Activated gamma-delta T cell (primary cell): ENCODE measurements at places on chromosomes 2 and 18.

DNA sequence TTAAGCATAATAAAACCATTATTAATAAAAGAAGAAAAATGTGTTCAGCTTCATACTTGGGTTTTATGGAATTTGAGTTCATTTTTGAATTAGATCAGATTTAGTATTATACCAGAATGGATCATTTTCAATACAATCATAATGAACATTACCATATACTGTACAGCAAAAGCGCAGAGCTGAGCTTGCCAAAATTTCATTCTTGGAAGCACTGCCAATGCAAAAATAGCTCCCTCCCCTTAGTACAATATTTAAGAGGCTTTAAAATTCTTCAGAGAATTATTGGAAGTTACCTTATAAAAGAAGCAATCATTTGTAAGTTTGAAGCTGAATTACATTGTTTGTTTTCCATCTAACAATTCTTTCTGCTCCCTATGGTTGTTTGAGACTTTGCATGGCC, 938.1 kb upstream of the SLC39A10 start:
- no peak for DNase-seq

DNA sequence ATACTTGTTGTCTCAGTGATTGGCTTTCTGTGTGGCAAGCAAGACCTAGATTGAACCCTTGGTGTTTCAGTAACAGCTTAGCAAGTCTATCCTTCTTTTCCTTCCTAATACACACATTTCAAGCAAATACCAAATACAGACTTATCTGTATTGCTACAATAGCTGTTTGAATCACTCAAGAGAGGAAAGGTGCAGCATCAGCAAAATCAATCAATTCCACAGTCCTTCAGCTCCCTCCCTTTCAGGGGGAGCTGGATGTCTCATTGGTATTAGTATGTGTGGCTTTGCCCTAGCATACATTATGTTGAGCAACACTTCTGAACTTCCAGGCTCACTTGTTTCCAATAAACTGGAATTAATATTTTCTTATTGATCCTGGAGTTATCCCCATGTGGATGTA, 323.1 kb downstream of the TMX3 start:
- no peak for DNase-seq

GRCh38 chr2:103353774-103354173, 591.9 kb downstream of the TMEM182 start:
- no peak for DNase-seq

DNA sequence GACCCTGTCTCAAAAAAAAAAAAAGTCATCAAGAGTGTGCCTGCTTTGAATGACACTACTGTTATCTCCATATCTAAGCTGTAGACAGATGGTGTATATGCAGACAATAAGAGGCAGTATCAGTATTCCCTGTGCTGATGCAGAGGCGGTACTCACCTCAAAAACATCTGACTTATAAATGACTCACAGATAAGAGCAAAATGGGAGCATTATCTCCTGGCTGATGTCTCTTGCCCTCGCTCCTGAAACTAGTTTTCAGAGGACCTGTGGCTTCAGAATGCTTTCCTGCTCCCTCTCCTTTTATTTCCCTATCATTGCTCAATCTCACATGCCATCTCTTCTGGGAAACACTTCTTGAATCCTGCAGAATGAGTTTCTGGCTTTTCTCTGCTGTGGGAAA, 289.6 kb downstream of the PTPRM start:
- no peak for DNase-seq

DNA sequence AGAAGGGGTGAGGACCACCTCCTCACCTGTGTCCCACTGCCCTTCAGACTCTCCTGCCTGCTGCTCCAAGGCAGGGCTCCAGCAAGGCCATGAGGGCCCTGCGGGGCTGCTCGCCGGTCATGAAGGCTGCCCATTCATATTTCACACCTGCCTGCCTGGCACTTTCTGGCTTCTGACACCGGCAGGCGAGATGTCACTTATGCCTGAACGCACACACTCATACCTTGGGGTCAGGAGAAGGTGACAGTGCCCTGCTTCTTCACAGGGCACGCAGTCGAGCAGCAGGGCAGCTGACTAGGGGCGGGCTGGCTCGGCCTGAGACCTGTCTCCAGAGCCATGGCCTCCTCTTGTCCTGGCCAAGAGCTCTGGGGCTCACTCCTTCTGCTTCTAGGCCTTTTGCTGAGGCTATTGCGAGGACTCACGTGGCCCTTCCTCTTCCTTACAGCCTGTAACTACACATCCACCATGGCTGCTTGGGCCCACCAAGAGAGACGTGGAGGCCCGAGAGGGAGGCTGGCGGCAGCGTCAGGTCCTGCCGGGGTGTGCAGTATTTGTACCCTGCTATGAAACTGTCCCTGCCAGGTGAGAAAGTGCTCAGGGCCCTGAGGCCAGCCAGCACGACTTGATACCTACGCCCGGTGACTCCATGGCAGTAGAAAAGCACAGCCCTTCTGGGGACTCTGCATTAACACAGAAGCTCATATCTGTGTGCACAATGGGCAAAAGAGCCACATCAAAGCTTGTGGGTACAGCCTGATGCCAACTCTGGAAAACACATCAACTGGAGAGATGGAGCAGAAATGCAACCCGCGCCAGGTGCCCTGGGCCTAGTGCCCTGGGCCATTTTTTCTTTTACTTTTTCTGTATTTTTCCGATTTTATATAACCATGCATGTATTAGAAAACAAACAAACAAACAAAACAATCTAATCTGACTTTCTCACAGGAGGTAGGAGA, 30.6 kb downstream of the HS6ST1 start:
- no peak for DNase-seq

GRCh38 chr2:60554074-60554645, 706 bp upstream of the BCL11A start:
- DNase-seq: no peak

DNA sequence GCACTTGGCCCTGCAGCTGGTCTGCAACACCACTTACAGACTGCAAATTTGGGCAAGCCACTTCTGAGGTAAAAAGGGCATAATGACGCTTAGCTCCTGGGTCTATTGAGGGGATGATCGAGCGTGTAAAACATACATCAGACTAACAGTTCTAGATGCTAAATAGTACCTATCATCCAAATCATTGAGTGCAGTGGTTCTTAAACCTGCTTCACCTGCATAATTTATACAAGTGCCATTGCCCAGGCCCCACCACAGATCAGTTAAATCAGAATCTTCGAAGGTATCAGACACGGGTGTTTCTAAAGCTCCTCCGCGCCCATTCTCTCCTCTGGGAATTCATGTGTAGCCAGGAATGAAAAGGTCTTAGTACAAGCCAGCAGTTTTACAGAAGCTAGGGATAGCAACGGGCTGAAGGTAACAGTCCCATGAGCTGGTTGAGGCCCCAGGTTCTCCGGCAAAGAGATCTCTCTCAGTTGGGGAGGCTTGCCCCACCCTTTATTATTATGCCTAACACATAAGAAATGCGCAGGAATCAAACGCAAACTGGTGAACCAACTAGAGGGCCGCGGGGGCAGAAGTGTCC, 737 bp upstream of the RNF181 start:
- DNase-seq: no peak

DNA sequence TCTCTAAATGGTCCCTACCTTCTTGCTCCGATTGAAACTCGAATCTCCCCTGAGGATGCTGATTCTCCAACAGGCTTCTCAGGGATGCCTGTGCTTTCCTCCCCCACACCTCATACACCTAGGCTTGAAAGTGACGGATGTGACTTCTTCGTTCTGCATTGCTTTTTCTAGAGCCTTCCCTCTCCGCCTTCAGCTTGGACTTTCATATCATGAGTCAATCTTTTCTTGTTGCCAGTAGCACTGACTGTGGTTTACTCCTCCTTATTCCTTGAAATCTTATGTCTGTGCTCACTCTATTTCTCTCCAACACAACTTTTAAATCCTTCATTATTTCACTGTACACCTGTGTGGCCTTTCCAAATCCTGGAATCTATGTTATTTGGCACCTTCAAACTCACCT, 451.4 kb downstream of the TMX3 start:
- DNase-seq: no peak

GRCh38 chr2:216661639-216662375, 28.6 kb downstream of the IGFBP2 start:
- no peak for DNase-seq

DNA sequence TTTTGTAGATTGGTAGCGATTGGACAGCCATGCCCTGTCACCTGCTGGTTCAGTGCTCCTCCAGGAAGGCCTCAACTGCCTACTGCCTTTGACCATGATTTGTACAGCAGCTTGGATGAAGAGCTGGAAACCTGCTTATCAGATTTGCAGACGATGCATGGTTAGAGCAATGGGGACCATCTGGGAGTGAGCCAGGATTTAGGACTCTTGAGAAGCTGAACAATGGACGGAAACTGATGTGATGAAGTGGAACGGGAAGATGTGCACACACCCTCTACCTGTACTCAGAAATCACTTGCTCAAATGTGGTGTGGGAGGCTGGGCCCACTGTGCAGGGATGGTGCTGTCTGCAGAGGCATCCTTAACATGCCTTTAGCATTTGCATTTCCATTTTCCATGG, 57.2 kb downstream of the NCK2 start:
- no peak for DNase-seq

- no peak for DNase-seq
Measured at GRCh38 chr18:58252166-58252565, 208.1 kb downstream of the NEDD4L start.

- DNase-seq: no peak
Measured at GRCh38 chr18:30800800-30801199, 241.7 kb downstream of the DSC3 start.

- DNase-seq: no peak
Measured at GRCh38 chr2:2848198-2848597, 517.1 kb upstream of the MYT1L start.

- no peak for DNase-seq
Measured at GRCh38 chr18:71760541-71760940, 783.6 kb downstream of the CBLN2 start.

GRCh38 chr18:45249246-45249661, 366.0 kb upstream of the SLC14A2 start:
- DNase-seq: no peak

GRCh38 chr18:39441648-39442047, 1876.0 kb upstream of the CELF4 start:
- DNase-seq: no peak

GRCh38 chr18:47595831-47596501, 334.5 kb downstream of the SMAD2 start:
- no peak for DNase-seq

DNA sequence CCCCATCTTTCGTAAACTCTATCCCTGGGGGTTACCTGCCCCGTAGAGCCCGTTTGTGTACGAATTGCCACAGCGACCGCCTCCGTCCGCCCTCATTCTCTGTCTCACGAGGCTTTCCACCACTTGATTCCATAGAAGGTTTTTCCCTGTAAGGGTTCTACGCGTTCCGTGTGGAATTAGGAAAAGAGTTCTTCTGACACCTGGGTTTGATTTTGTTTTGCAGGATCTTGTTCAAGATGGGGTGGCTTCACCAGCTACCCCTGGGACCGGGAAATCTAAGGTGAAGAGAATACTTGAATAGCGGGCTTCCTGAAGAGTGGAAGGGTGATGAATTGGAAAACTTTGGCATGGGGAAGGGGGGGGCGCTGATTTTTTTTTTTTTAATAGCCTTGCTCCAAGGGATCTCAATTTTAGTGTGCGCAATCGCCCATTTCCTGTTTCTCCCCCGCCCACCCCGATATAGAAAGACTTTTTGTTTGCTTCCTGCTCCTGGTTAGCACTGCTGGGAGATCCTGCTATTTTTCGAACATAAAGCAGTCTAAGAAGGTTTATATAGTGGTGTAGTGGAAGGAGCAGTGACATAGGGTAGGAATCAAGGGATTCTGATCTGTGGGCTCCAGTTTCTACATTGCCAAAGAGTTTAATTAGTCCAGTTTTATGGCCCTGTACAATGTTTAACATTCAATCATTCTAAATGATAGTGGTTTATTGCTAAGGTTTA, 564 bp downstream of the GCC2 start:
- no peak for DNase-seq

- no peak for DNase-seq
Measured at GRCh38 chr18:31154181-31154580, 8.5 kb downstream of the DSC1 start.

DNA sequence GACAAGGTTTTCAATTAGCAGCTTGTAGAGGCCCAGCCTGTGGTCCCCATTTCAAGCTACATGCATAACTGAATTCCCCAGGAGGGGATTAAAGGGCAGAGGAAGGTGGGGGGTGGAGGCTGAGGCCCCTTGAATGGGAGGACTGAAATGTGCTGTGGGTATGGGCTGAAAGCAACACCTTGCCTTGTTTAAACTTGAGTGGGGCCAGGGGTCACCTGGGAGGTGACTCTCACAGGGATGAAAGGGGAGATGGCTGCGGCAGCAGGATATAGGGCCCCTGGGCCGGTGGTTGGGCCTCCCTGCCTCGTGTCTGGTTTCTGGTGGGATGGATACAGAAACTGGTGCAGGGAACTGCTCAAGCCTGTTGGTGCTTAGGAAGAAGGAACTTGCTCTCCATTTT, 225.9 kb upstream of the SPRED2 start:
- DNase-seq: no peak

- no peak for DNase-seq
Measured at GRCh38 chr2:170887496-170887895, 41.6 kb upstream of the GORASP2 start.

GRCh38 chr18:9364242-9364641, 29.7 kb downstream of the TWSG1 start:
- no peak for DNase-seq

DNA sequence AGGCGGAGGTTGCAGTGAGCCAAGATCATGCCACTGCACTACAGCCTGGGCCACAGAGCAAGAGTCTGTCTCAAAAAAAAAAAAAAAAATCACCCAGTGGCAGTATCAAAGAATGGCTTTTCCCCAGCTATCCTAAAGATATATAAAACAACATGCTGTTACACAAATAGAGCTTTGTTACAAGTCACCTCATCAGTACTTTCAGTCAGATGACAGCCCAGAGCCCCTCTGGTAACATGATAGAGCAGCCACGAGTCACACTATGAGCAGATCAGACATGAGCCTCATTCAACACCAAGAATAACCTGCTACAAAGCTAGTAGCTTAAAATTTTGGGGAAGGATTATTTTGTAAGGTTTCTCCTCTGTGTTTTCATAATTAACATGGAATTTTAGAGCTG, 25.2 kb downstream of the PDE11A start:
- DNase-seq: no peak

DNA sequence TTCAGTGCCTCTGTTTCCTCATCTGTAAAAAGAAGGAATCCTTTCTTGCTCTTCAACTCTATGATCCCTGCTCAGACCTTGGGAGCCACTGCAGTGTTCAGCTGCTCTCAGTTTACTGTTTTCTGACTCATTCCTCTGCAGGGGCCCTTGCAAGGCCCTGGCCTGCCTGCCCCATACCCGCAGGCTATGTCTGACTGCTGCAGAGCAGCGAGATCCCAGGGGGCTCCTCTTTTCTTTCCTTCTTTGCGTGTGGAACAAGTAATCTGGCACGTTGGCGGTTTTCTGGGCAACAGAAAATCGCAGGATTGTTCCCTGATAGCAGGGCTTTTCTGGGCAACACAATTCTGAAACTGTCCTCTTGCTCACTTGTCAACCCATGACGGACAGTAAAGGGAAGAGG, 376.0 kb downstream of the DCC start:
- no peak for DNase-seq

GRCh38 chr18:46939337-46939963, 22.0 kb downstream of the KATNAL2 start:
- DNase-seq: no peak
